Activated T-helper 1 cell treated with anti-CD3 and anti-CD28 coated beads, Interleukin-2, amount 50 U/mL, for 16 hours (primary cell): ENCODE measurements at places on chromosomes 16 and 17.

DNA sequence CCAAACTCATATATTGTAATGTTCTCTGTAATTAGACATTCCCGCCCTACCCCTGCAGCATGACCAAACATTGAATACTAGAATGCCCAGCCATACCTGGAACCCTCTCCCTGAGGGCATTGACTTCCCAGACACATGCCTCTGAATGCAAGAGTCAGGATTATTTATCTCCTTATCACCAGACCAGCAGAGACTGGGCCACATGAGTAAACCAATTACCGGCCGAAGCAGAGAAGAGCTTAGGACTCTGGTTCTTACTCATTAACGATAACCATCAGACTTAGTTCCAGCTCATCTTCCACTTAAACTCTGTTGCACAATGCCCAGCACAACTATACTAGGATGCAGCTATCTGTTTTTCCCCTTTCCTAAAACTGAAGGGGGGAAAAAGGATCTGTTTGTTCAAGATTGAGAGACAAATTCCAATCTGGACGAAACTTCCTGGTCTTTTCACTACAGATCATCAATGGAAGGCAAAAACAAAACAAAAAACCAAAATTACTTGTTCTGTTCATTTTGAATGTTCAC is 88.2 kb upstream of the CORO6 start:
- DNase-seq, result no peak

DNA sequence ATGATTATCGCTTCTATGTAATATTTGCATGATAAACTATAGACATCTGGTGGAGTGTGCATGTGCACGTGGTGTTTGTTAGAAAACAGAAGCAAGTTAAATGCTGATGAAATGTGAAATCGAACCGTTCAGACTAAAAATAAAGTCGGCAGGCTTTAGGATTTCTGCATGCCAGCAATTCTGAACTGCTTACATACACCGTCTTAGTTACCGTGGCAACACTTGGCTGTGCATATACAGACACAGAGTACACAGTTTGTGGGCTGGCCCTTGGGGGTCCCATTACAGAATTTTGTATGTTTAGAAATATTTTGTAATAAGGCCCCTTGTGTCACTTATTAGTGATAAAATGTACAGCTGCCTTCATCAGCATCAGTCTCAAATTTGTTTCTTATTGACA is 605.5 kb downstream of the RBFOX1 start:
- no peak for DNase-seq

- DNase-seq, result no peak
Observed at GRCh38 chr16:78709137-78709884, 609.9 kb downstream of the WWOX start.

DNA sequence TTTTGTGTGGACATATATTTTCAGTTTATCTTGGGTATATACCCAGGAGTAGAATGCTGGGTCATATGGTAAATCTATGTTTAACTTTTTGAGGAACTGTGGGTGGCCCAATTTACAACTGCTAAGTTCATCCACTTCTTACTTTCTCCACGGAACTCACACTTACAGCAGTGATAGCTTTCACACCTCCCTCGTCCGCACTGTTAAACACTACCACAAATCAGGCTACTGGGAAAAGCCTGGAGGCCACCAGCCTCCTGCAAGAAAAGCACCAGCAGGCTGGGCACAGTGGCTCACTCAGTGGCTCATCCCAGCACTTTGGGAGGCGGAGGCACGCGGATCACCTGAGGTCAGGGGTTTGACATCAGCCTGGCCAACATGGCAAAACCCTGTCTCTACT is 14.7 kb upstream of the ZG16 start:
- no peak for DNase-seq

DNA sequence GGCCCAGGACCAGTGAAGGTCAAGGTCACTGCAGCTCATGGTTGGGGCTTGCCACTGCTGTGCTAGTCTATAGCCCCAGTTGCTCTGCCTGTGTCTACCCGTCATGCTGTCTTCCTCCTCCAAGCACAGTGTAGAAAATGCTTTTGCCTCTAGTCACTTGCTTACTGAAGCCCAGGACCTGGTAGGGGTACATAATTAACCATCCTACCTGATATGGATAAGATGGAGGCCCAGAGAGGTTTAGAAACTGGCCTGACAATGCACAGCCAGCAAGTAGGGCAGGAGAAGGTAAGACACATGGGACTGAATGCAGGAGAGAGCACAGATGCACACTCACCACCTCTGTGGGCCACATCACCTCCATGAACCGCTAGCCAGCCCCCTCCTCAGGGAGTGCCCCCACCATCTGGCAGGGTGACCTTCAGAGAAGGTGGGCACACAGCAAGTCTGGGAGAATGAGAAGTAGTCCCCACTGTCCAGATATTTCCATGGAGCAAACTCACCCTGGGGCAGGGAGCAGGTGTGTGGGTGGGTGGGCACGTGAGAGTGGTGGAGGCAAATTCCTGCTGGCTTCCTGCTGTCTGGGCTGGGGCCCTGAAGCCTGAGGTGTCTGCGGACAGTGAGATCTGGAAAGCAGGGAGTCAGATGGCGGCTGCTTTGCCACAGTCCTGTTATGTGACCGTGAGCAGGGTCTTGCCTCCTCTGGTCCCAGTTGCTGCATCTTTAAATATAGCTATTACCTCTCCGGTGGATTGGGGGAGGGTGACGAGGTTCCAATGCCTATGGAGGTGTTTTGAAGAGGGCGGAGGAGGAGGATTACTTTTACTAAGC is 1.0 kb downstream of the CX3CL1 start:
- DNase-seq, result no peak

GRCh38 chr16:67801883-67802282 is 4.5 kb downstream of the RANBP10 start:
- DNase-seq, result no peak

GRCh38 chr16:68491576-68491950 is 43.3 kb upstream of the SMPD3 start:
- no peak for DNase-seq

DNA sequence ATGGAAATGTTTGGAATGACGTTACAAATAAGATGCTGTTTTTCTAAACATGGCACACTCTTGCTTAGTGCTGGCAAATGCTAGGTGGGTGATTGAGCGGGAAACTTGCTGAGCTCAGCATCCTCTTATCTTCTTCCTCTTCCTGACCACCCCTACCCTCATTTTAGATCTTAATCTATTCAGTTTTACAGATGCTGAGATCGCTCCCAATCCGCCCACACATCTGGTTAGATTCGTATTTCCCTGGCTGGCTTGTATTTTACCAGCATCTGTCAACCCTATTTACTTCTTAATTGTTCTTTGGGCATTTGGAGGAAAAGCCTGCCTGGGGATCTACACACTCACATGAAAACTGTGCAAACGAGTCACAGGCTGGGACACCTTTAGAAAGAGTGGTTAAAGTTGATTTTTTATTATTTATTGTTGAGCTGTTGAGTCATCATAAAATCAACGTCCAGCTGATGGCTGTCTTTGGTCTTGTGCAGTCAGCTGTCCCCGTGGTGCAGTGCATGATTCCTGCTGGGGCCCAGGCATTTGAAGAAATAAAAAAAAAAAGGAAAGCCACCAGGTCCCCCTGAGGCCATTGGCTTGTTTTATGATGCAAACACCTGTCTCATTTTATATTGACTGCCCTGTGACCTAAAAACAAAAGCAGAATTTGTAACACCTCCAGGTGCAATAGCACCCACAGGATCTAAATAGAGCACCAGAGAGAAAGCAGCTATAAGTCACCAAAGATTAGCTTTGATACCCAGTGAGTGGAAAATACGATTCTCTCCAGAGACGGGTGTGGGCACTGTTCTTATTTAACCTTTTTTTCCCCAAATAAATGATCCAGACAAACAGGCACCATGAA is 258.6 kb downstream of the HS3ST3B1 start:
- no peak for DNase-seq

GRCh38 chr17:16052486-16052885 is 52.9 kb downstream of the TTC19 start:
- DNase-seq, result no peak

- DNase-seq, result no peak
Observed at GRCh38 chr17:76356803-76357456, 3.2 kb upstream of the PRPSAP1 start.

DNA sequence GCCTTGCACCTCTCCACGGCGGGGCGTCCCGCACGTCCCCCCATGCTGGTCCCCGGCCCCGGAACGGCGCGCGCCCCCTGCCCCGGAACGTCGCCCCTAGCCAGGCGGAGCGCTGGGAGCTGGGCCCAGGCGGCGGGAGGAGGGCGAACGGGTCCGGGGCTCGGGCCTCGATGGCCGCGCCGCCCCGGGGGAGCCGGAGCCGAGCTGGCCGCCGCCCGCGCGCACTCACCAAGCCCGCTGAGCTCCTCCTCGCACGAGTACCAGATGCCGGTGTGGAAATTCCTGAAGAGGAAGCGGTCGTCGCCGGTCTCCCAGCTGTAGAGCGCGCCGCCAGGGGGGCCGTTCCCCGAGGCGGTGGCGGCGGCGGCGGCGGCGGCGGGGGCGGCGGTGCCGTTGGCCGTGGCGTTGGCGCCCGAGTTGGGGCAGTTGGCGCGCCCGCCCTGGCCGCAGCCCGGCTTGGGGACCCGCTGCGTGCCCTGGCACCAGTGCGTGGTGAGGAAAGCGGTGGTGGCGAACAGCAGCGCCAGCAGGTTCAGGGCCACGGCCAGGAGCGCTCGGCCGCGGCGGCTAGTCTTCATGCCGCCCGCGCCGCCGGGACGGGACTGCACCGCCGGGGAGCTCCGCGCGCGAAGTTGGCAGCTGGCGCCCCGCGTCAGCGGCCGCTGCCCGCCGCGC is 530 bp downstream of the GSG1L start:
- no peak for DNase-seq

DNA sequence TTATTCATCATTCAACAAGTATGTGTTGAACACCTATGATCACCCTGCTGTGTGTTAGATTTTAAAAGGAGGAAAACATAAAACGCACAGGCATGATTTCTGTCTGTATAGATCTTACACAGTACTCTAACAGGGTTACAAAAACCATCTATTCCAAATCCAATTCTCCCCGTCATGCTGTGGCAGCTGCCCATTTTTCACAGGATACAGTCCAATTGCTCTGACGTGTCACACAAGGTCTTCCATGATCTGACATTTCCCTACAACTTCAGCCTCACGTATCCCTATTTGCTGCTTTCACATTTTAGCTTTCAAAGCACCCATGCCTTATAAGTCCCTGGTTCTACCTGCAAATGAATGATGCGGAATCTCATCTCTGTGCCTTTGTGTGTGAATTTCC is 67.0 kb upstream of the CNTNAP4 start:
- DNase-seq, result no peak

- DNase-seq, result peak; percentile 6
Observed at GRCh38 chr16:50509521-50510341, 38.5 kb upstream of the NKD1 start.

- DNase-seq, result no peak
Observed at GRCh38 chr16:10501016-10501607, 79.3 kb downstream of the EMP2 start.

DNA sequence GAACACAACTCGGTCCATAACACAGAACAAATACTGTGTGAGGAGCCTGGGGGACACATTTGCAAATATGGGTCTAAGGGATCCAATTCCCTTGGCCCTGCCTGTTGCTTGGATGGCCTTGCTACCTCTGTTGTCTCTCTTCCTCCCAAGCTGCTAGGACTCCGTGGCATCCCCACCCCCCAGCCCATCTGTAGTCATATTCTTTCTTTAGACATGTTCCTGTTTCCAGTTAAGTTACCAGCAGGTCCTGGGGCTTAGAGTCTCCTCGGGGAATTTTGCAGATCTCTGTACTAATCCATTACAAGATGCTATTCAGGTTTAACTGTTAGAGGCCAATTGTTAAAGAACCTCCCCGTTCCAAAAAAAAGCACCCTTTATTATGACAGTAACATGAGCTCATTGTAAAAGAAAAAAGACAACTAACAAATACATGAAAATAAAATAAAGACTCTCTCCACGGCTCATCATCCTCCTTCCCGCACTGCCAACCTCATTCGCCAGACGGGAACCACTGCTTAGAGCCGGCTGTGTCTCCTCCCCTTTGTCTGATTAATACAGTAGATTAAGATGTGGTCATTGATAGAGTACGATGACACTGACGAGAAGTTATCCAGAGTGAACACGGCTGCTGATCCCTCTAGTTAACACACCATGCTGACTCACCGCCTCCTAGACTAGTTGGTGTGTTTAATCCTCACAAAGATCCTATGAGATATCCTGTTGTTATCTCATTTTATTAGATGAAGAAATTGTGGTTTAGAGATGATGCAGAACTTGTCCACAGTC is 22.2 kb downstream of the HS3ST4 start:
- no peak for DNase-seq

- DNase-seq, result no peak
Observed at GRCh38 chr16:4640572-4641305, 16.1 kb downstream of the MGRN1 start.

- DNase-seq, result no peak
Observed at GRCh38 chr17:42386777-42387657, 1.2 kb downstream of the STAT3 start.

DNA sequence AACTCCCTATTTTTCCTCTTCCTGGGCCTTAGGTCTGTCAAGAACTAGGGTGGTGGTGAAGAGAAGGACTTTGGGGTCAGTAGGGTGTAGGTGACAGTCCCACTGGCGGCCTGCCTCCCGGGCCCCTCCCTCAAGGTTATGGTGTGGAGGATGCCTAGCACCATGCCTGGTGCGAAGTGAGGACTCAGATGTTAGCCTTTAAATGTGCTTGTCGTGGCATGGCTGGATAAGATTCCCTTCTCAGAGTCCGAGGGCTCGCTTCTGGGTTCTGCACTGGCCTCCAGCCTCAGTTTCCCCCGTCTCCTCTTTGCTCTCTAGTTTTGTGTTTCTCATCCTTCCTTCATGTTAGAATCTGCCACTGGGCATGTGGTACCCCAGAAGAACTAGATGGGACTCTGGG is 32.0 kb downstream of the HAPSTR1 start:
- no peak for DNase-seq

DNA sequence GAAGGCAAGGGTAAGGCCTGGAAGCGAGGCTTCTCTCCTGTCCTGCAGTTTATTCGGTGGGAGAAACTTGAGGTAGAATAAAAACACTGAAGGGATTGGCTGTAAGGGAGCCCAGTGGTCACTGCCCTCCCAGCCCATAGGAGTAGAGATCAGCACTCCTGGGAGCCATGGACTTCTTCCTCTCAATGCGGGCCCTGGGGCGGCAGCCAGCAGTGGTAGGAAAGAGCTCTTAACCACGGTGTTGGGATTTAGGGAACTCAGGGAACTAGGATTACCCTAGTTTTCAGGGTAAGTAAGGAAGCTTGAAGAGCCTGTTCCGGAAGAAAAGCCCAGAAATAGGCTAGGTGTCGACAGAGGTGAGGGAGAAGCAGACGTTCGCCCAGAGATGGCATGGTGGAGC is 23.8 kb upstream of the NAGLU start:
- DNase-seq, result no peak

GRCh38 chr17:74298778-74299177 is 24.7 kb downstream of the DNAI2 start:
- no peak for DNase-seq

DNA sequence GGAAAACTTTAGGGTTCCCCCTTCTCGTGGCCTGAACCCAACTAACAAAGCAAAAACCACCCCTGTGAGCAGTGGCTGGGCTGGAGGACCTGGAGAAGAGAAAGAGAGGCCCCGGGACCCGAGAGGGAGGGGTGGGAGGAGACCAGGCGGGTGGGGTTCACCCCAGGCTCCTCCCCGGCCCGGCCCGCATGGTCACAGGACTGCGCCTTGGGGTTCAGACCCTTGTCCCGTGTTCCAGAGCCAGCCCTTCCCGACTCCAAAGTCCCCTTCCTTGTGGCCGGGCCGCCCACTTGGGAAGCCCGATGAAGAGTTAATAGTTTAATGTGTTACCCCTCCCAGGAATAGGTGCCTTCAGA is 852 bp downstream of the MARVELD3 start:
- DNase-seq, result no peak
